CD4-positive, alpha-beta T cell treated with Interleukin-15 for 4 hours (primary cell): ENCODE measurements at places on chromosomes 1 and 21.

- DNase-seq: no peak
These were observed 52.7 kb downstream of the DHRS3 start for GRCh38 chr1:12565094-12565965.

GRCh38 chr1:55078470-55078869 is 39.1 kb downstream of the PCSK9 start:
- no peak for DNase-seq

DNA sequence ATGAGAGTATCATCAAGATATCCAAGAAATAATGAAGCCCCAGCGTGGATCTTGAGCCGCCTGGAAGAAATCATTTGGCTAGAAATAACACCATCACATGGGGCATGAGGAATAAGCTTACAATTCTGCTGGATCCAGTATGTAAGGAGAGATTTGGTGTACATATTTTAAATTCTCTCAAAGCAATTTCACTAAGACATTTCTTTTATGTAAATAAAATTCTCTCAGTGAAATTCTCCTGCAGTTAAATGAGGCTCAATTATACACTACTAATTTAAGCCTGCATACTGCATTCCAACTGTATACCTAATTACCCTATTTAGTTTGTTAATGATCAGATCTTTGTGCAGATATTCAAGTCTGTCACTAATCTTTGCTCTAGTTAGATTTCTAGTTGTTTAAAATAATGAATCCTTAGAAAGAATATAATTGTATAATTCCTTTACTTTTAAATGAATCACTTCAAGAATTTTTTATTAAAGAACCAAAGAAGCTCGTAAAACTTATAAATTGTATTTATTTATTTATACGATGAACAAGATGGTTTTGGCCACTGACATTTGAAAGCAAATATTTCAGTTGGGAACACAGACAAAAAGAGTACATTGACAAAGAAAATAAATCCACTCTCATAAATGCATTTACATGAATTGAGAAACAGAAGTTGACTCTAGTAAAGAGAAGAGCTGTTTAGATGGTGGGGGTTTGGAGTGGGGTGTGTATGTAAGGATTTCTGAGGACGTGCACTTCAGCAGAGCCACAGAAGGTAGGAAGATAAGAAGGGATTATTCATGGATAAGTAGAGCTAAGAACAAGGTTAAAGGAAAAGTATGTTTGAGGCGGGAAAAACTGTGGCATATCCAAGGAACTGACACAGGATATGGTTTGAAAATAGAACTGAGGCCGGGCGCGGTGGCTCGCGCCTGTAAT is 466.8 kb downstream of the DSCAM start:
- no peak for DNase-seq

DNA sequence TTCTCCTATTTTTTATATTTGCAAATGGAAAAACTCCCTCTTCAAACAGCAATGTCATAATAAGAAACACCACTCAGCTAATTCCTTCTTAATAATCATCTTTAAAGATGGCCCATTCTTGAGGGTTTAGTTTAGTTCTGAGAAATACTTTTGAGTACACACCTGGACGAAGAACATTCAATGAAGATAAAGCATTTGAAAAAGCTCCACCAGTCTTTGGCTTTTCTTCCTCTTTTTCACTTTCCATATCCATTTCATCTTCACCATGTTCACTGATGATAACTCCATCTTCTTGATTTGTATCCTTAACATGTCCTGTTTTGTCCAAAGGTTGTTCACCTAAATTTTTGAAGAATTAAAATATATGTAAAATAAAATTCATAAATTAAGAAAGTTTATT is 7.4 kb downstream of the PAXBP1 start:
- no peak for DNase-seq

DNA sequence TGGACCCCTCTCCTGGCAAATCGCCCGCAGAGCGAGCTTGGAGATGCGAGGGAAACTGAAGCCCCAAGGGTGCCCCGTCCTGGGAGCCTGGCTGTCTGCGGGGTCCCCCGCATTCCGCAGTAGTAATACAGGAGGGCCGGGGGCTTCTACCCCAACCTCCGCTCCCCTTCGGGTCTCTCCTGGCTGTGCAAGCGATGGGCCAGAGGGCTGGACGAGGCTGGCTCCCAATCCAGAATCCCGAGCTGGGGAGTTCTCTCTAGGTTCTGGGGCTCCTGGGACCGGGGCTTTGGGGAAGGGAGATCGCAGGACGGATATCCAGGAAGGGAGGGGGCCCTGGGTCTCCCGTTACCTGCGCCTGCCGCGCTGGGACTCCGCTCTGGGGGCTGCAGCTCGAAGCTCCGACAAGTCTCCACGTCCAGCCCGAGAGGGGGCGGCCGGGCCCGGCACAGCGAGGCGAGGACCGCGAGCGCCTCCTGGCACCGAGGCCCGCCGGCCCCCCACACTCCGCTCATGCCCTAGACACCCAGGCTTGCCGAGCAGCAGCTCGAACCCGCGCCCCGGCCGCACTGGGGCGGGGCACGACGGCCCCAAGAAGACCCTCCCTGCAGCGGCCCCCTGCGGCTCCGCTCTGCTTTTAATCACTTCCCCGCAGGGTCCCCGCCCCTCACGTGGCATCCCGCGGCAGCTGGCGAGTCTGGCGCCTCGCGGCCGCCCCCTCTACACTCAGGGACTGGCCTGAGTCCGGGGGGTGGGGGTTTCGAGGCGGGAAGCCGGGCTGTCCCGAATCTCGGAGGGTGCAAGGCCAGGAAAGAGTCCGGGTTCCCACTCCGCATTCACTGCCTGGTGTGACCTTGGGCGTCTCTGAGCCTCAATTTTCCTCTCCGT is at the start of gene SYT6:
Gene SYT6, minus strand, starts transcription at position 609 of the 885 bp plus-strand sequence. Its CDS starts 97 bp downstream, at position 512.
- DNase-seq: no peak

GRCh38 chr1:1098681-1099421 is 17.0 kb downstream of the C1orf159 start:
- peak; percentile 56 for DNase-seq

DNA sequence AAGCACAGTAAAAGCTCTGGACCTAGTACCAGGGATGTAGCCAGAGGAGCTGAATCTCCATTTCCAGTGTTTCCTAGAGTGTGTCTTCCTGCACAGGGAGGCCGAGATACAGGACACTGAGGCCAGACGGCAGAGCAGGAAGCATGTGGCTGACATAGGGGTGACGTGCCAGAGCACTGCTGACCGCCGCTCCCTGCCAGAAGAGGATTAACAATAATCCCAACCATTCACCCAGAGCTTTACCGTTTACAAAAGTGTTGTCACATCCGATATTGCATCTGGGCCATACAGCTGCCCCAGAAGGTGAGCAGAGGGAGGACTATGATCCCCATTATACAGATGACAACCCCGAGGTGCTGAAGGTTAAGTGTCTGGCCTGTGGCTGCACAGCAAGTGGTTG is 5.8 kb upstream of the CLDN19 start:
- DNase-seq: no peak

- DNase-seq: no peak
These were observed 489.7 kb downstream of the NPHP4 start for GRCh38 chr1:5502311-5503194.

- peak; percentile 9 for DNase-seq
These were observed 766 bp downstream of the AGO4 start for GRCh38 chr1:35808450-35809113.

DNA sequence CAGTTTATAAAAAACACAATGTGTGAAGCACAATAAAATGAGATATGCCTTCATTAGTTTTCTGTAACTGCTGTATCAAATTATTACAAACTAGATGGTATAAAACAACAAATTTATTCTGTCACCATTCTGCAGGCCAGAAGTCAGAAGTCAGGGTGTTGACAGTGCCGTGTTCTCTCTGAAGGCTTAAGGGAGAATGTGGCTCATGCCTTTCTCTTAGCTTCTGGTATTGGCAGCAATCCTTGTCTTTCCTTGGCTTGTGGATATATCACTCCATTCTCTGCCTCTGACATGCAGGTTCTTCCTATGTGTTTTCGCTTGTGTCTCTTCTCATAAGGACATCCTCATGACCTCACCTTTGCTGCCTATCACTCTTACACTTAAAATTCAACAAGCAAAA is 10.1 kb downstream of the NEK7 start:
- no peak for DNase-seq

DNA sequence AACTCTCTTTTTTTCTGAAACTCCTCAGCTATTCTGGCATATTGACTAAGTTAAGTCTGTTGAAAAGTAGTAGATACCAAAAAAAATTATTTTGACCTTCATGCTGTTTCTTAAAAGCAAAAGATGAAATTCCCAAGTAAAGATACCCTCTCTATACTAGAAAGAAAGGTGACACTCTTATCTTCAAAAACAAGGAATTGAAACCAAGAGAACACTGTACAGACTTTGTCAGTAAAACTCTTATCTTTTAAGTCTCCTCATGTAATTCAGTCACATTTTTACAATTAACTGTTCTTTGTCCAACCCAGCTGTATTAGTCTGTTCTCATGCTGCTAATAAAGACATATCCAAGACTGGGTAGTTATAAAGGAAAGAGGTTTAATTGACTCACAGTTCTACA is 496.2 kb downstream of the LTN1 start:
- DNase-seq: no peak

DNA sequence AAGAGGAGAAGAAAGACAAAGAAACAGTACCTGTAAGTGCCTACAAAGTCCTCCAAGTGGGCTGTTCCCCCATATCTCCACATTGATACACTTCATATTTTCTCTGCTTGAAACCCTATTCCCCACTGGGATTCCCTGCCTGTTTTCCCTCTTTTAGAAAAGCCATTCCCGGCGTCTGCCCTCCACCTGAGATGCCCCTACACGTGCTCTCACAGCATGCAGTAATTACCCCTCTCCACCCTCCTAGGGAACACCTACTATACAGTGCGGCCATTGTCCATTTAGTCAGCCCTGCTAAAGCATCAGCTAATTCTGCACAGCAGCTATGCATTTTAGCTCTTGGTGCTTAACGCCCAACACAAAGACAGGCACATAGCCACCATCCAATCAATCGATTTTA is 135.7 kb upstream of the TIAM1 start:
- DNase-seq: no peak

DNA sequence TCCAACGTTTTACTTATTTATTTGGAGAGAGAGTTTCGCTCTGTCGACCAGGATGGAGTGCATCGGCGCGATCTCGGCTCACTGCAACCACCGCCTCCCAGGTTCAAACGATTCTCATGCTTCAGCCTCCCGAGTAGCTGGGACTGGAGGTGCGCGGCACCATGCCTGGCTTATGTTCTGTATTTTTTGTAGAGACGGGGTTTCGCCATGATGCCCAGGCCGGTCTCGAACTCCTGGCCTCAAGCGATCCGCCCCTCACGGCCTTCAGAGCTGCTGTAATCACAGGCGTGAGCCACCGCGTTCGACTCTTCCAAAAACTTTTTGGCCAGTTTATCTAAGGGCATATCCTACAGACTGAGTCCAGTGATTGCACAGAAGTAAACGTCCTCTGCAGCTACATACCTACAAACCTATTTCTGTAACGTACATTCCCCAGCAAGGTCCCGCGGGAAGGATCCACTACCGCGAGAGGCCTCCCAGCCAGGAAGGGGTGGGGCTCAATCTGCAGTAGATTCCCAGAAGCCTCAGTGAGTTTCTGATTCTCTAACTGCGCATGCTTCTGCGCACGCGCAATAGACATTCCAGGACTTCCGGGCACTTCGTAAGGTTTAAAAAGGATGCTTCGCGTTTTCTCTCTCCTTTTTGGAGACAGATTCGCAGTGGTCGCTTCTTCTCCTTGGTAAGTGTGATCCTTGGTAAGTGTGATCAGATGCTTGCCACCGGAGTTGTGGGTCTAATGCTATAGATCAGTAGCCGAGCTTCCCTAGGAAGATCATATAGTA is at the start of gene RCC1:
Gene RCC1, plus strand, starts transcription at position 638 of the 782 bp plus-strand sequence. CDS start 23,824 bp downstream, outside the sequence.
- peak; percentile 97 for DNase-seq

- peak; percentile 21 for DNase-seq
These were observed 255.9 kb downstream of the FAF1 start for GRCh38 chr1:50704126-50704525.

GRCh38 chr1:25556791-25557476 is 13.5 kb downstream of the LDLRAP1 start:
- DNase-seq: peak; percentile 68

DNA sequence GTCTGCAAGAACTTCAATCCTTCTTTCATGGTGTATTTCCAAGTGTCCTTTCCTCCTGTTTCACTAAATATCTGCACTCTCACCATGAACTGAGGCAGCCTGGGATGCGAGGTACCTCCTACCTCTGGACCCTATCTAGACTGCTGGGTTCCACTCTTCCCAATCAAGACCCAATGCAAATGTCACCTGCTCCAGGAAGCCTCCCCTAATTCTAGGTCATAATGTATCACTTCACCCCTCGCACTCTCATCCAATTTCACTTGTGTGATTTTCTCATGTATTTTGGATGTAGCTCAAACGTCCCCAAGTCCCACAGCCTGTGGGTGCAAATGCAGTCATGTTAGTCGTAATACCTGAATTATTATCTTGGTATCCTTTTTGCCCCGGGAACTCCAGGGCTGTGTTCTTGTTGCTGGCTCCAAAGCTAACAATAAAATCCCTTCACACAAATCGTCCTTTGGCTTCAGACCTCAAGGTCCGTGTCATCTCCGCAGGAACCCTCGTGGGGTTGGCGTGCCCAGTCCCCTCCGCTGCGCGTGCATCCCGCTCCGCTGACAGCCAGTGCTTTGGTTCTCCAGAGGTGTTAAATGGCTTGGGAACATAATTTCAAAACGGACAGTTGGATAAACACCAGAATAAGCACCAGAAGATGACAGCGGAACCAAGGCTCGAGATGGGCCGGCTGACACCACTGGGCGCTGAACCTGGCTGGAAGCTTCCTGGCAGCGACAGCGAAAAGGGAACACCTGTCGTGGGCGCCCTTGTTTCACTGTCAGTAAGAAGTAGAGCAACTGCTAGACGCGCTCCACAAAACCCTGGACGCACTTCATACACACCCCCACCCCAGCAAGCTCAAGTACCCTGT is 1.0 kb upstream of the BACH1 start:
- no peak for DNase-seq

DNA sequence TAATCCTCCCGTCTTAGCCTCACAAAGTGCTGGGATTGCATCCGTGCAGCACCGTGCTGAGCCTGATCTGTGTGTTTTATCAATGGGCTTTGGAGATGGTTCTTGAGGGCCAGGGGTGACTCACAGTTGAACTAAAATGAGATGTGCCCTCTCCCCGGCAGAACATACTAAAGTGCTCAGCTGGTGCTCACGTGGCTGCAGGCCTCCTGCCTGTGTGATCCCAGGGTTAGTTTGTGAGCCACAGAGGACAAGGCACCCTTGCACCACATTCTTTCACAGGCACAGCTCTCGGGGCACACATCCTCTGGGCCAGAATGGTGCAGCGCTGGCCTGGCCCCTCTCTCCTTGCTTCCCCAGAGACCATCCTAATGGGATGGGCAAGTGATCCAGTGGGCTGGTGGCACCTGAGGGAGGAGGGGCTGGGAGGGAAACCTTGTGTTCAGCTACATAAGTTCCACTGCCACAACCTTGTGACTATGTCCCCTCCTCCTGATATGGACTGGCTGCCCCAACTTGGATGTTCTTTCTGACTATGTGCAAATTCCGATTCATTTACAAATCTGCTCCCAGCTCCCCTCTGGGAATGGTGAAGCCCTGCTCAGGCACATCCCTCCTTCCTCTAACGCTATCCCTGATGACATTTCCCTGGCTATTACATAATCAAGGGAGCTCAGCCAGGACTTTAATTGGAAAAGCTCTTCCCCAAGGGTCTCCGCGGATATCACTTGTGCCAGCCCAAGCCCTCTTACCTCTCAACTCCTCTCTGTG is 197.0 kb upstream of the EDN2 start:
- DNase-seq: no peak

- no peak for DNase-seq
These were observed 22.9 kb downstream of the DSTYK start for GRCh38 chr1:205188596-205188995.

GRCh38 chr1:91091812-91092211 is 70.0 kb upstream of the ZNF644 start:
- DNase-seq: no peak

- no peak for DNase-seq
These were observed 42.5 kb downstream of the ETS2 start for GRCh38 chr21:38848187-38848609.
